Activated CD8-positive, alpha-beta T cell treated with anti-CD3 and anti-CD28 coated beads for 36 hours (primary cell): ENCODE measurements at places on chromosomes 13 and 19. TPM values are rescaled to one million over a fixed set of nuclear protein-coding genes. Genes with fewer than 3 reads are reported as not detected.

Gene TLE2
- total RNA-seq: 3.0 TPM

Gene PRODH2
- not detected for total RNA-seq

Gene PLA2G4C
- 6.8 TPM for total RNA-seq

Gene MBD3L2B
- not detected for total RNA-seq

Gene CGB3
- total RNA-seq: not detected

Gene ZNF681
- 6.4 TPM for total RNA-seq

Gene CERS4
- 15.5 TPM for total RNA-seq

Gene GZMM
- 58.5 TPM for total RNA-seq

Gene LRG1
- 0.09 TPM for total RNA-seq

Gene UPK1A
- 2.2 TPM for total RNA-seq

Gene POSTN
- total RNA-seq: not detected

Gene FSD1
- 22.0 TPM for total RNA-seq

Gene ODAD3
- 0.47 TPM for total RNA-seq

Gene GNA15
- total RNA-seq: 45.5 TPM

Gene NLRP4
- total RNA-seq: not detected

Gene CEACAM6
- not detected for total RNA-seq

Gene DACH1
- not detected for total RNA-seq

Gene GGACT
- 4.0 TPM for total RNA-seq

Gene HRC
- total RNA-seq: not detected

Gene PROZ
- total RNA-seq: not detected

Gene MUC16
- not detected for total RNA-seq

Gene AMER2
- total RNA-seq: not detected

Gene NOVA2
- not detected for total RNA-seq

Gene GFY
- not detected for total RNA-seq

Gene RDH8
- total RNA-seq: not detected

Gene BRD4
- 99.6 TPM for total RNA-seq

Gene HSPH1
- total RNA-seq: 214 TPM

Gene TMPRSS9
- total RNA-seq: not detected

Gene LRRC63
- total RNA-seq: 0.59 TPM

Gene ZNF439
- total RNA-seq: 8.7 TPM

Gene PLK5
- total RNA-seq: not detected

Gene DHRS12
- total RNA-seq: 6.6 TPM

Gene ZIK1
- total RNA-seq: 6.5 TPM

Gene CGB2
- not detected for total RNA-seq

Gene CA11
- total RNA-seq: 13.0 TPM

Gene NFKBIB
- total RNA-seq: 56.5 TPM

Gene EXOC3L2
- not detected for total RNA-seq

Gene ZNF559
- total RNA-seq: 15.8 TPM

Gene NXNL1
- not detected for total RNA-seq

Gene IGFL2
- total RNA-seq: not detected

Gene ZNF761
- total RNA-seq: 14.0 TPM

Gene NRTN
- total RNA-seq: not detected

Gene LGALS7
- total RNA-seq: not detected

Gene ZNF547
- total RNA-seq: 1.5 TPM

Gene S1PR2
- total RNA-seq: 6.6 TPM

Gene ZNF530
- 6.8 TPM for total RNA-seq

Gene QPCTL
- 31.6 TPM for total RNA-seq

Gene ARRDC2
- 29.1 TPM for total RNA-seq

Gene OR10H1
- not detected for total RNA-seq

Gene ZNF345
- total RNA-seq: 5.1 TPM
